Melanocyte of skin (primary cell): ENCODE measurements at places on chromosomes 3 and 15. TPM values are rescaled to one million over a fixed set of nuclear protein-coding genes. Genes with fewer than 3 reads are reported as not detected.

CHRD gene
- total RNA-seq, result not detected in 2 replicates

TRPM1 gene
- 240 and 285 TPM in 2 replicates for total RNA-seq

FAM98B gene
- 6.0 and 11.3 TPM in 2 replicates for total RNA-seq

SLC28A1 gene
- not detected in 2 replicates for total RNA-seq

TMC3 gene
- not detected in 2 replicates for total RNA-seq

LMAN1L gene
- under 0.01 and 0.15 TPM in 2 replicates for total RNA-seq

RBP2 gene
- not detected in 2 replicates for total RNA-seq

KCNAB1 gene
- 1.0 and 1.1 TPM in 2 replicates for total RNA-seq

BFSP2 gene
- total RNA-seq, result 0.36 and 0.69 TPM in 2 replicates

PIGBOS1 gene
- 6.0 and 11.6 TPM in 2 replicates for total RNA-seq

HIGD2B gene
- total RNA-seq, result 0.67 TPM in 1 of 2 replicates, not detected in the other

SIDT1 gene
- under 0.01 TPM in 2 replicates for total RNA-seq

THRB gene
- total RNA-seq, result 0.36 TPM in 1 of 2 replicates, not detected in the other

PARP15 gene
- 2.2 and 3.0 TPM in 2 replicates for total RNA-seq

PDCD7 gene
- 18.2 and 20.7 TPM in 2 replicates for total RNA-seq

PROK2 gene
- total RNA-seq, result not detected in 2 replicates

ROPN1 gene
- total RNA-seq, result 12.0 and 19.6 TPM in 2 replicates

GUCA1C gene
- not detected in 2 replicates for total RNA-seq

CPN2 gene
- total RNA-seq, result not detected in 2 replicates

NUP210 gene
- total RNA-seq, result 1.7 and 3.4 TPM in 2 replicates

THAP10 gene
- total RNA-seq, result 2.9 and 3.7 TPM in 2 replicates

GALNT15 gene
- total RNA-seq, result 0.33 and 2.5 TPM in 2 replicates

CFAP92 gene
- 0.31 TPM in 1 of 2 replicates, not detected in the other for total RNA-seq

FBXO40 gene
- total RNA-seq, result not detected in 2 replicates

MIX23 gene
- 15.1 and 49.1 TPM in 2 replicates for total RNA-seq
